ENCODE measurements at places on chromosomes 6 and 20. TPM values are rescaled to one million over a fixed set of nuclear protein-coding genes. Genes with fewer than 3 reads are reported as not detected.

DNA sequence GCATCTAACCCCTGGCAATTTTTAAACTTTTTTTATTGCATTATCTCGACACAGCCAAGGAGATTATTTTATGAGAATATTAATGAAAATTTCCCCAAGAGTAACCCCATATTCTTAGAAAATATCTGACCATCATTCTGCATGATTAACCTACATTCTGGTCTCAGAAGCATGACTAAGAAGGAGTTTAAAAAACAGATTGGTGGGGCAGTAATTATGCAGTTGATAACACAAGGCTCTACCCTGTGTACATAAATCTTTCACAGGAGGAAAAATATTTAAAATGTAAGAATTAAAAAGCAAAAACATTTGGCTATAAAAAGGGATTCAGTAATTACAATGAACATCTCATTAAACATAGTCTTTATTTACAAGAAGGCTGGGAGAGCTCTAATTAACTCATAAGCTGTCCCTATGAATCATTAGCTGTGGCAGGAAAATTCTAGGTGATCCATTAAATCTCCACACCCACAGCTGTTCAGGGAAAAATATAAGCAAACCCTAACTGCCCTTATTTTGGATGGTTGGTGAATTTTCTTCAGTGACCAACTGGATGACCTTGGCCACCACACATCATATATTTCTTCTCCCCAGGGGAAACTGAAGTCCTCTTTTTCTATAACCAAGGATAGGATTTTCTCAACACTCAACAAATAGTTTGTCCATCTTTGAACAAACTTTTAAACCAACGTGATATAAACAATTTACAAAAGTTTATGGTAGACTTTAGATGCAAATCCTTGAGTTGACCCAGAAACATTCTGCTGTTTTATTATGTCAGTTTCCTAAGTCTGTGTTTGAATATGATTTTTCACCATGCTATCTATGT, 59.5 kb downstream of the PDE7B start:
- DNase-seq: no peak

DNA sequence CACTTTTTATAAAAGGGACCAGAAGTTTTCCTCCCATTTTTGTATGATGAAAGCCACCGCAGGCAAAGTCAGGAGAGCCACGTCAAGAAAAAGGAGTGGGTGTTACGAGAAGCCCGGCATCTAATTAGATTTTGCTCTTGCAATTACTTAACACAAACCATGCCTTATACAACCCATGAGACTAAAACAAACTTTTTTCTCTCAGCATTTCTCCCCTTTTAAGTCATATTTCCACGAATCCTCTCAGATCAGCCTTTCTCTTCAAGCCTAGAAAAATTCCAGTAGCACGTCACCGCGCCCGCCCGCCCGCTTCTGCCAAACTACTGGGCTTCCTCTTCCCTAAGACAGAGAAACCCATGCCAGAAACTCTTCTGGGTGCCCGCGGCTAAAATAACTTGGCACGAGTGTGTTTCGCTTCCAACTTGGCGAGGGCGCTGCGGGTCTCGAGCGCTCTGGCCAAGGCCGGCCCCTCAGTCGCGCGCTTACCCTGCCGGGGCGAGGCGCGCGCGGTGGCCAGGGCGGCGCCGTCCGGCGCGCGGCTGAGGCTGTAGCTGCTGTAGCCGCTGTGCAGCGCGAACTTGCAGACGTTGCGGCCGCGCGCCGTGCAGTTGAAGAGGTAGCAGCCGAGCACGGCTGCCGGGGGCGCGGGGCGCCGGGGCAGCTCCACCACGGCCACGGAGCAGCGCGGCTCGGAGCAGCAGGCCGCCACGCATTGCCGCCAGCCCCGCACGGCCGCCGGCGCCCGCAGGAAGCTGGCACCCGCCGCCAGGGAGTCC, 1.0 kb downstream of the LRP11 start:
- DNase-seq: peak; percentile 33

- no peak for DNase-seq
Measured at GRCh38 chr20:20463933-20464374, 96.0 kb downstream of the INSM1 start.

DNA sequence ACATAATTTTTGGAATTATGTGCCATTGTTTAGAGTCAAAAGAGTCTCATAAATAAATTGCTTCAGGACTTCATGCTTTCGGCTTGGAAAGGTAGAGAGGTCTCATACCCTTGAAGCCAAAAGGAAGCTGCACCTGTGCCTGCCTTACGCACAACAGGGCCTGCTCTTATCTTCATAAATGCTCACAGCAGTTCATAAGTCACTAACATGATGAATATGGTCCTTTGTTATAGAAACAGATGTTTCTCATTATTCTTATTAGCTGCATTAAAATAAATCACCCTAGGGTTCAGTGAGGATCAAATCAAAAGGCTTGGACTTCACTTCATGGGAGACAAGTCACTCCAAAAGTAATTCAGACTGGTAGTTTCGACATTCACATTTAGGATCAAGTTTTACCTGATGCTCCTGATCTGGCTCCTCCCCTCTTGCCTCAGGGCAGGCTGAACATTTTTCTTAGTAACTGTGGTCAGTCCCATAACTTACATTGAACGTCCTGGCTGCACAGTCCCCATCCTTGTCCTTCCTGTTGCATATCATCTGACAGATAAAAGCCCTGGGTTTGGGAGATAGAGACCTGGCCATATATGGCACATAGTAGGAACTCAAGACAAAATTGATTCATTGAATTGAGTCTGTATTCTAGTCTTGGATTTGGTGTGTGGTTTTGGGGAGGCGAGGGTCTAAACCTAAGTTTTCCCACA, 20.7 kb upstream of the SH3BGRL2 start:
- DNase-seq: no peak

- peak; percentile 65 for DNase-seq
Measured at GRCh38 chr20:62010551-62011402, 54.9 kb downstream of the TAF4 start.

- DNase-seq: no peak
Measured at GRCh38 chr6:24228681-24229255, 102.8 kb downstream of the NRSN1 start.

- no peak for DNase-seq
Measured at GRCh38 chr6:168452685-168453377, 11.8 kb downstream of the SMOC2 start.

DNA sequence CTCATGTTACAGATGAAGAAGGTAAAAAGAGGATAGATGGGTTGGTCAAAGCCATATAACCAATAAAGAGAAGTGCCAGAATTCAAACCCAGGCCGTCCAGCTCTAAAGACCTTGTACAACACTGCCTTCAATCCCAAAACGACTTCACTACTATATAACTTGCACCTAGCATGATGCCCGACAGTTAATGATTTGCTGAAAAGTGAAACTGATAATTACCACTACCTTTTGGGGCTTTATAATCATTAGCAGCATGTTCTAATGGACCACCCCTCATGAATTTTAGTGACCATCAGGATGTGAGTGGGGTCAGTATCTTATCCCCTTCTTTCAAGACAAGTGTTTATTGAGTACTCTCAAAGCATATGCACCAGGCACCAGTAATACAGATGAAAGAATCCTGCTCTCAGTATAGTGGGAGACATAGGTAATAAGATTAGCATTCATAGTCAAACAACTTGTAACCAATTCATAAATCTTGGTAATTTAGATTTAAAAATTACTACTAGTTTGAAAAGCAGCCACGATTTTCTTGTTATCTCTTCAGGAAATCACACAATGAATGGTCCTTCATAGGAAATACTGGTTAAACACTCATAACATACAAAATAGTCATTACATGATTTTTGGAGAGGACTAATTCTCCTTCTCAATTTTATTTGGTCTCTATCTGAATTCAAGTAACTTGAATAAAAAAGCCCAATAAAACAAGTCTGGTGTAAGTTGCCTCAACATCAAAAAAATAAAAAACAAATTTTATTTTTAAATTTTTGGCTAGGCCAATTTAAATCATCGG, 98.0 kb downstream of the EPB41L2 start:
- no peak for DNase-seq

DNA sequence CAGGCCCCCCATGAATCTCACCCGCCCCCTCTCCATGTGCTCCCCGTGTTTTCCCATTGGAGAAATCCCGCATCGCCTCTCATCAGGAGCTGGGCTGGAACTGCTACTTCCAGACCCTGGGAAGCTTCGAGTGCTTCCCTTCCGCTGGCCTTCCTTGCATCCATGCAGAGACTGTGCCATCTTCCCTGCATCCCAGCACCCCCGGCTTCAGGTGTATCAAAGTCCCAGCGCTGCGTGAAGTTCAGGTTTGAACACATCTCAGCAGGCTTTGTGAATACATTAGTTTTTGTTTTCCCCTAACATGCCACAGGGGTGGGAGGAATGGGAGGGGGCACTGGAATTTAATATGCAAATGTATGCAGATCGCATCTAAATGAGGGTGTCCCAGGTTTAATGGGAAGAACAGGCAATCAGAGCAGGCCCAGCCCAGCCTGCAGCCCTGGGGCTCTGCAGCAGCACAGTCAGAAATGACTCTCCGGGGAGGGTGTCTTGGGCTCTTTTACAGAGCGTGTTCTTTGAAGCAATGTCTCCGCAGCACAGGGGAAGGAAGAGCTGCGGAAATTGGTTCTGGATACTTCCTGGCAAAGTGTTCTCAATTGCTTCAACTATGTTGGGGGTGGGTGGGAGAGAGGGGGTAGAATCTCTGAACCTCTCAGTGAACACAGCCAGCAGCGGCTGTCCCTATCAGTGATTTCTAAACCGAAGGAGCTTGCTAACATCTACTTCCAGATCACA, 8.3 kb upstream of the MMP9 start:
- DNase-seq: no peak

DNA sequence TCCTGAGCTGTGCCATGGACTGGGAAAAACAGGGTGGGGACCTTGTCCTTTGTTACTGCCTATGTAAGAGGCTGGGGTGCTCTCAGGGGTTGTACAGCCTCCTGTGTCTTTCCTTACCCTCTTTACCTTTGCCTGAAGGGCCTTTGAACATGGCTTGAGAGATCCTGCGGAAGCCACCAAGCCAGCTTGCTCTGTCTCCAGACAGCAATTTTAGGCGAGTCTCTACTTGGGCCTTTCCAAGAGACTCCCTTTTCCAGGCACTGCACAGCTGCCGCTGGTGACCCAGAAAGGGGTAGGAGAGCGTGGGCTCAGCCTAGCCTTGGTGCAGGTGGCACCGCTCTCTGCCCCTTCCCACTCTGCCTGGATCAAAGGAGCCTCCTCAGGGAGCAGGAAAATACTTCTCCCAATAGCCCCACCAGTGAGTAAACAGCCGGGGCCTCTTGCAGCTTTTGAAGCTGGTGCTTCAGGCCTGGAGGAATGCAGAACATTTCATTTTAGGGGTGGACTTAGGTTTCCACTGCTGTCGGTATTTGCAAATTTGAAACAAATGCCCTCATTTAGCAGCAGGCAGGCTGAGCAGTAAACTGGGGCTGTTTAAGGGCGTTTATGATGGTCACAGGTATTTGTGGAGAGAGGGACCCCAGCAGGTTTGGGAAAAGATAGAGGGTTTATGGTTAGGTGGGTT, 13.9 kb downstream of the PTK7 start:
- DNase-seq: no peak

DNA sequence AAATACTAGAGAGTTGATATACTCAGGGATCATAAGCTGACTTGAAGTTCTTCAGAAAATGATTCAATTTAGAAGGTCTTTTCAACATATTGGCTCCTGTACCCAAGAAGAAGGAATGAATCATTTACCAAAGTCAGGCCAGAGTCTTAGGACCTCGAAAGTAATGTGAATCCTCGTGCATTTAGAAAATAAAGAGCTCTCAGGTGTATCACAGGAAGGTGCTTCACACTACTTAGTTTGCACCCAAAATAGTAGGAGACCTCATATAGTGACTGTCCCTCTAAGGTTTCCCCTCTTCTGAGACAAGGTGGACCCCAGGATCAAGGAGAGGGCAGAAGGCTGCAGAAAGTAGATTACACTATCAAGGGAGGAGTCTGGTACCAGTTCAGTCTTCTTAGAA, 71.8 kb downstream of the F13A1 start:
- DNase-seq: no peak

DNA sequence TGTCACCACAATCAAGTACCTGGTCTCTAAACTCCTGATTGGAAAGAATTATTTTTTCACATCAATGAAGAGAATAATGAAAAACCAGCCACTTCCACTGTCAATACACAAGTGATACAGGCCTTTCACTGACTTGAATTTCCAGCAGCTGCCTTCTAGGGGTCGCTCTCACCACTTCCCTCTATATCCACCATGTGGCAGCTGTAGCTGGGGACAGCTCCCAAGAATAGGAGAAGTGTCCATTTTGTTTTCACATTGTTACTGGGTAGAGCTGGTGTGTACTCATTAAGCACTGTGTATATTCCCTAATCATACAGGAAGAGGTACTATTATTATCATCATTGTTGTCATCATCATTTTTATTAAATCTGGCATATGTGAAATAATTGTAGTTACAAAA, 438.4 kb upstream of the SPTLC3 start:
- no peak for DNase-seq

Gene PHACTR1
- total RNA-seq: 0.05 TPM

Gene RTF2
- total RNA-seq: 85.5 TPM

Gene IPCEF1
- total RNA-seq: 19.1 TPM
